ENCODE measurements at places on chromosomes 6 and 20. TPM values are rescaled to one million over a fixed set of nuclear protein-coding genes. Genes with fewer than 3 reads are reported as not detected.

Gene BPIFB1
- not detected for total RNA-seq

Gene RPS6KA2
- total RNA-seq: 4.2 TPM

Gene HLA-E
- 24.6 TPM for total RNA-seq

Gene SRSF12
- 8.3 TPM for total RNA-seq

Gene NTSR1
- not detected for total RNA-seq

Gene BEND6
- total RNA-seq: 0.93 TPM

Gene NR2E1
- total RNA-seq: 0.13 TPM

Gene SLC4A11
- total RNA-seq: 16.4 TPM

DNA sequence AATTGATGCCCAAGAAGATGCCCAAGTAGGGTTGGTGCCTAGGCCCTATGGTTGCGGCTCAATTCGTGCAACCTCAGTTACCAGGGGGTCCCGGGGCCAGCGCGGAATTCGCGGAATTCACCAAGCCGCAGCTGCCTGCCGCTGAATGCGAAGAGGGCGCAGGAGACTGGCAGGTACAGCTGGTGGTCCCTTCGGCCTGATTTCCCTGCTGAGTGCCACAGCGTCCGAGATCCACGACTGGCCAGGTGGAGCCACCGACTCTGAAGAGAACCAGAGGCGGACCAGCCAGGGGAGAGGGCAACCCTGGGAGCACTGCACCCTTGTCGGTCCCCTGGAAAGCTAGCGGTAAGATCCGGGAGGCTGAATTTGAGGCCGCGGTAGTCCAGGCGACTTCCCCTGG, 6.8 kb upstream of the TFAP2D start:
- no peak for DNase-seq

DNA sequence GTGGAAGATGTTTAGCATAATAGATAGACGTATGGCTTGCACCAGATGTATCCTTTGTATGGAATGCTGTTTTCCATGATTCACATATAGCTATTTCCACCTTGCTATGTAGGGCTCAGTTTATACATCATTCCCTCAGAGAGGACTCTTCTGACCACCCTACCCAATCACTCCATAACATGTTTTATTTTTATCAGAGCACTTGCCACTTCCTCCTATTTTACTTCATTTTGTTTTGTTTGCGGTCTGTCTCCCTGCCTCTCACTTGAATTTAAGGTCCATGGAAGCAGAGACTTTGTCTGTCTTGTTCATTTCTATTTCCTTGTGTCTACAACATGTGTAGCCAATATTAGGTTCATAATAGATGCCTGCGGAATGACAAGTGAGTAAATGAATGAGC, 266.9 kb upstream of the CITED2 start:
- DNase-seq: no peak

GRCh38 chr6:56109149-56109548, 138.2 kb downstream of the COL21A1 start:
- no peak for DNase-seq

GRCh38 chr6:36643977-36644376, 34.5 kb upstream of the CDKN1A start:
- no peak for DNase-seq

GRCh38 chr6:119066517-119066916, 11.9 kb downstream of the FAM184A start:
- DNase-seq: no peak

GRCh38 chr20:44955270-44955669, 4.9 kb downstream of the TOMM34 start:
- no peak for DNase-seq

DNA sequence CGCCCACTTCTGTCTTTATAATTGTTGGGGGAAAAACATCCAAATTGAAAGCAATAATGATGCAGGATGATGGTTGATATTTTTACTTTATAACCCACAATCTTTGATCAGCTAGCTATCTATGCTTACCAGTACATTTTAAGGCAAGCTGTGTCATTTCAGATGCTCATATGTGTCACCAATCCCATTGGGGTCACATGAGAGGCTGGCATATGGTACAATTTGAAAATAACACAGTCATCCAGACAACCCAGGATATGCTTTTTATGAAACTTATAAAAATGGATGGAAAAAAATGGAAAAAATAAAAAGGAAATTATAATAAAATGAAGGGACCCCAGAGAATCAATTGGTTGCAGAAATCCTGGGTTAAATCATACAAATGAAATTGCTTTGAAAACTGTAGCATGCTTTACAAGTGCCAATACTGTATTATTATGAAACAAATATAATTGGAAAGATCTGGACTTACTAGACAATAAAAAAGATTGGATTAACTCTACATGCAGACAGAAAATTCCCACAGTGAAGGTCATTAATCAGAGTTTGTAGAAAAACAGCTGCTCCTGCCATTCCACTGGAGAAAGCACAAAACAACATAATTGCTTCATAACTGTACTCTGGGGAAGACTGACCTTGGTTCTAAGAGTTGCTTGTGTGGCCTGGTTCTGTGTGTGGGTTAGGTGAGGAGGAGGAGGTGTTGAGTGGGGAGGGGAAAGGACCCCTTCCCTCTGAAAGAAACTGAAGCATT, 13.3 kb upstream of the PRIM2 start:
- peak; percentile 33 for DNase-seq

DNA sequence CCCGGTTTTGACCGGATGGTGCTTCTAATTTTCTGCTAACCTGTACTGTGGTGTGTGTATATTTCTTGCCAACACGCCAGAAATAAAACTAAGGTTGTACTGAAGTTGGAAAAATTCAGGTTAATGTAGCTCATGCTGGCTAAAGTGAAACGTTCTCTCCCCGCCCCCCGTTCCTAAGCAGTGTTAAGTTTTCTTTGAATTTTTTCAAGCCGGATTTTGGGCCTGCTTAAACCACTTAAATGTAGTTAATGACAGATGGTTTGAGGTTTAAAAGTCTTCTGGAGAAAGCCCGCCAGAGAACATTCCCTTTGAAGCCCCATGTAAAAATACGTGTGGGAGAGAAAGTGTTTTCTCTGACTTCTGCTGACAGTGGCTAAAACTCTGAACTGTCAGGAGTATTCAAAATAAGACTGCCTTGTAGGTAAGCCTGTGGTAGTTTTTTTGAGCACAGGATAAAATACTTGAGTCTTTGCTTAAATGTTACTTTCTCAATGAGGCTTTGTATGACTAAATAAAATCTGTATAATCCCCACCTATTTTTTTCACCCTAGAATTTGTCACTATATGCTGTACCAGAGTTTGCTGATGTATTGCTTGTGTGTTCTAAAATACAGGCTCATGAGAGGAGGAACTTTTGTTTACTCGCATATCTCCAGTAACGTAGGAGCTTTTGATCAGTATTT, 101.3 kb downstream of the OR2B2 start:
- DNase-seq: no peak

DNA sequence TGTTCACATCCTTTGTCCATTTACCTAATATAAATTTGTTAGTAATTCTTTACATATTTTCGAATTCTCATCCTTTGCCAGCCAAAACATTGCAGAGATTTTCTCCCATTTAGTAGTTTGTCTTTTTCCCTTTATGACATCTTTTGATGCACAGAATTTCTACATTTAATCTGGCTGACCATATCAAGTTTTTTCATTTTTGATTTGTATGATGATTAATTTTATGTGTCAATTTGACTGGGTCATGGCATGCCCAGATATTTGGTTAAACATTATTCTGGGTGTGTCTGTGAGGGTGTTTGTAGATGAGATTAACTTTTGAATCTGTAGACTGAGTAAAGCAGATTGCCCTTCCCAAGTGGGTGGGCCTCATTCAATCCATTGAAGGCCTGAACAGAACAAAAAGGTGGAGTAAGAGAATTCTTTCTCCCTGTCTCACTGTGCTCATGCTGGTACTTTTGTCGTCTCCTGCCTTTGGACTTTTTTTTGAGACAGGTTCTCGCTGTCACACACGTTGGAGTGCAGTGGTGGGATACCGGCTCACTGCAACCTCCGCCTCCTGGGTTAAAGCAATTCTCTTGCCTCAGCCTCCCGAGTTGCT, 72.1 kb upstream of the EPB41L1 start:
- no peak for DNase-seq

DNA sequence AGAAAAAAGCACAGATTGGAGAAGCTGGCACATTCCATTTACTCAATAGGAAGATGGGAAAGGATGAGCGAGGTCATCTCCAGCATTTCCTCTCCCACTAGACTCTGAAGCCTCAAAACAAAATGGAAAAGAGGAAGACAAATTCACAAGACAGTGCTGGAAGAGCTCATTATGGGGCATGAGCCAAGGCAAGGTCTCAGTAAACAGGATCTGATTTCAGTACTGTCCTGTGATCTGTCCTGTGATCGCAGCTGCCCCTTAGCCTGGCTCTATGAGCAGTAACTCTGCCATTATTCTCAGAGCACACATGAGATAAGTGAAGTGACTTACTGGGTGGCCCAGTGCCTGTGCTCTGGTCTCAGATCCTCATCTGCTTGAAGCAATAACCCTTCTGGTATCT, 68.1 kb upstream of the SLC4A11 start:
- DNase-seq: no peak

DNA sequence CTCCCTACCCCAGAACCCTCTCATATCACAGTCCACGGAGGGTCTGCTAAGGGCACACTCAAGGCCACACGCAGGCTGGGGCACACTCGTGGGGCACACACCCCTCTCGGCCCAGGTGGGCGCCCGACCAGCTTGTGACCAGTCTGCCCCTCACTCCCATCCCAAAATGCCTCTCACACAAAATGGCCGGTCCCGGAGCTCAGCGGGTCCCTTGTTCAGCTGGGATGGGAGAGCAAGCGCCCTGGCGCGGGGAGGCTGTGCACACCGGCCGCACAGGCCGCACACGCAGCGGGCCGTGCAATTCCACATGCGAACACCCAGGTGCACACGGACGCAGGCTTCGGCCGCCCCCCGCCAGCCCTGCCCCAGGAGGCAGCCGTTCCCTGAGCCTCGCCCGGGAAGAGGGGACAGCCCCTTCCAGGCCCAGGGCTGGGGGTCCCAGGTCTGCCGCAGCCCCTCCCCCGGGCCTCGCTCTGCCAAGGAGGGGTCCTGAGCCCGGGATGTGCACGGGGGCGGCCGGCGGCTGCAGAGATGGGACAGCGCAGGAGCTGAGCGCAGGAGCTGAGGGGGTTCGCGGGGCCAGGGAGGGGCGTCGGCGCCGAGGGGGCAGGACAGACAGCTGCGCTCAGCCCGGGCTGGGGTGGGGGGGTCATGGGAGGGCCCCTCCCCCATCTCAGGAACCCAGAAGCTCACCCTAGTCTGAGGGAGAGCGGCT, 1.3 kb downstream of the KCNQ2 start:
- DNase-seq: no peak

GRCh38 chr6:98678481-98678880, 155.9 kb upstream of the POU3F2 start:
- DNase-seq: no peak

Measured in SJCRH30 (cell line).